ENCODE measurements at places on chromosomes 7 and 10.

- DNase-seq, result no peak
These were observed 49.7 kb upstream of the TM9SF3 start for GRCh38 chr10:96636551-96636950.

GRCh38 chr10:110305767-110306451, 1.2 kb upstream of the SMNDC1 start:
- peak; percentile 87 for DNase-seq

GRCh38 chr7:130998993-130999602, 265.1 kb upstream of the KLF14 start:
- no peak for DNase-seq

- DNase-seq, result no peak
These were observed 654.1 kb downstream of the NRG3 start for GRCh38 chr10:82529062-82529461.

DNA sequence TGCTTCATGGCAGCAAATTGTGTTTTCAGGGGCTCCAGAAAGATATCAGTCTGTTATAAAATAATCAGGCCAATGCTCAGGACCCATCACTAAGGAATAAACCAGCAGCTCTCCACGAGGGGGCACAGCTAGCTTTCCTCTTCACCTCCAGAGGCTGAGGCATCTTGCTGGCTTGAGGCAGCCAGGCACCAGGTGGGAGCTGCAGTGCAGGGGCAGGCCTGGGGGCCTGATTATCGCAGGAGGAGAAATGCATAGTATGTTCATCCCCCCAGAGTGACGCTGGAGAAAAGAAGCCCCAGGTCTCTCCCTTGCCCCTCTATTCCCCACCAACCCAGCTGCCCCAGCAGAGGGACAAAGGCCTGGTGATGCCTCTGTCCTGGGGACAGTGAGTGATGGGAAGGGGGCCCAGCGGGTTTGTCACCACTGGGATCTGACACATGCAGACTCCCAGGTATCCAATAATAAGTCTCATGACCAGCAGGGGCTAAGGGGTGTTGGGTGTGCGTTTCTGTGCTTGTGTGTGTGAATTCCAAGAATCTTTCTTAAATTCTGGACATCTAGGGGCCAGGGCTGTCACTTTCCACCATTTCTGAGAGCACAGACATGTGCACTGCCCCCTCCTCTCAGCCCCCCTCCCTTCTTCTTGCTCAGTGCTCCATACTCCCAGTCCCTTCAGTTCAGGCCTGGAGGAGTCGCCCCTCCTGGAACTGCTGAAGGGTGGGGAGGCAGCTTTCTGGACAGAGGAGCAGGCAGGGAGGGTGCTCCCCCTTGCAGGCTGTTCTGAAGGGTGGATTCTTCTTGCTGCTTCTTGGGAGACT, 128.1 kb upstream of the FAM20C start:
- no peak for DNase-seq

- DNase-seq, result no peak
These were observed 1.6 kb downstream of the SEPHS1 start for GRCh38 chr10:13346283-13347042.

DNA sequence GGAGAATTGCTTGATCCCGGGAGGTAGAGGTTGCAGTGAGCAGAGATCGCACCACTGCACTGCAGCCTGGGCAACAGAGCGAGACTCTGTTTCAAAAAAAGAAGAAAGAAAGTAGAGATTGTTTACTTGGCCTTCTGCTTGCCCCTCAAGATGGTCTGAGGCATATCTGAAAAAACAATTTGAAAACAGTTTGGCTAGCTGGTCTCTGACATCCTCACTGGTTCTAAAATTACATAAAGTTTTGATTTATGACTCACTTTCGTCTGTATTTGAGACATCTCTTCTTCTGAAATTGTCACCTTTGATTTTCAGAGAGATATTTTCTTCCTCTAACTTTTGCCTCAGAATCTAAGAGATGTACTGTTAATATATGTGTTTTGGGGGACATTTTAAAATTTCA, 49.6 kb upstream of the HELLS start:
- no peak for DNase-seq

- DNase-seq, result no peak
These were observed 143.7 kb downstream of the GPAM start for GRCh38 chr10:112039823-112040222.

- DNase-seq, result no peak
These were observed 29.1 kb downstream of the ACTA2 start for GRCh38 chr10:88923520-88923919.

DNA sequence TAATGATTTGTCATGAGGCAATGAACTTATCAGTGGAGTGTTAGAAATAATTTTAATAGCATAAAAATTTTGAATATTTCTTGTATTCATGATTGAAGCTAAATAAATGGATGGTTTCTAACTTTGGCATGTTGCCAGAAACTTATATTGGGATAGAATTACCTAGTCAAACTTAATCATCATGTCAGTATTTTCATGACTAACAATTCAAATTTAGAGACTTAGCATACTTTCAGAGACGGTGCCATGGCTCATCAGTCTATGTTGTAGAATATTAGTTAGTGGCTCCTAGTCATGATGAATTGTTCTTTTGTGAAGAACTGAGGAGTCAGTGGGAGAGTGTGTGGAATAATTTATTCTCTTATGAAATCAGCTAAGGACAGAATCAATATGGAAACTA, 599.6 kb upstream of the POT1 start:
- no peak for DNase-seq

- peak; percentile 73 for DNase-seq
These were observed 8.4 kb upstream of the PVRIG start for GRCh38 chr7:100211342-100211780.

- DNase-seq, result no peak
These were observed 252.0 kb downstream of the TCF7L2 start for GRCh38 chr10:113202011-113202410.

GRCh38 chr7:44769376-44769775, 20.7 kb downstream of the ZMIZ2 start:
- DNase-seq, result no peak

DNA sequence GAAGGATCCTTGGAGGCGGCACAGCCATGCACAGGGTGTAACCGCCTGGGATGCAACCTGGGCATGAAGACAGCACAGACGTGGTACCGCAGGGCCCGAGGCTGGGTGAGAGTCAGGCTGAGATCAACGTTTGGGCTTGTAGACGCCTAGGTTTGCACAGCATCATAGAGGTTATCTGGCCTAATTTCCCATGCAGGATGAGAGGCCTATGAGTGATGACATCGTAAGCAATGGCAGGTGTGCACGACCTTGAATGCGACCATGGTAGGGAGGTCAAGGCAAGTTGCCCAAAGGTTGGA, 7.5 kb downstream of the CALML3 start:
- DNase-seq, result no peak

DNA sequence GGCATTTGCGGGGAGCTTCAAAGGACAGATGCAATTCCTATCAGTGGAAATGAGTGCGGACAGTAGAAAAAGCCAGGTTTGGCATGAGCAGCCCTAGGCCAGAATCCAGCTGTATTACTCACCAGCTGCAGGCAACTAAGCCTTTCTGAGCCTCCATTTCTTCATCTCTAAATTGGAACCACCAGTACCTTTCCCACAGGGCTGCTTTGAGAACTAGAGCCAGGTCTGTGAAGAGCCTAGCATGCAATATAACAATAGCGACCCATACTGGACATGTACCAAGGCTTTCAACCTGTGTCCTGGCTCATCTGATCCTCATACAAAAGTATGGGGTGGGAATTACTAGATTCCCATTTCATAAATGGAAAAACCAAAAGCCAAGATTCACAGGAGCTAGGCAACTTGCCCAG, 101.0 kb downstream of the GSAP start:
- DNase-seq, result no peak

- DNase-seq, result no peak
These were observed 964.5 kb downstream of the CNTNAP2 start for GRCh38 chr7:147081117-147081516.

DNA sequence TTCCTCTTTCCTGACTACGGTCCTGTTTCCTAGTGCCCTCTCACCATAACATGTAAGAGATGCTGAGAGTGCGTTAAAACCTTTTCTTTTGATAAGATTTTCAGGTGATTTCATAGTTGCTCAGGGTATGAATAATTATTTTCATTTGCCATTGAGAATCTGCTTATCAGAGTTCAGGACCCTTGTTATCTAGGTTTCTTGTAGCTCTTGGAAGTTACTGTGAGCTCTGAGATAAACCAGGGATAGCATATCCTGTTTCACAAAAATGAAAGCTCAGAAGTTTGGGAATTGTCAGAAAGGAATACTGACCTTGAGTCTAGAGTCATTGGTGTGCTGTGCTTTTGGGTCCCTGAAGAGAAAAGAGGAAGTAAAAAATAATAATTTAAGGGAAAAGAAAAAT, 76.8 kb upstream of the PRKG1 start:
- DNase-seq, result no peak

- no peak for DNase-seq
These were observed 7.2 kb downstream of the ZKSCAN1 start for GRCh38 chr7:100022621-100023020.

- DNase-seq, result no peak
These were observed 2.2 kb downstream of the MEOX2 start for GRCh38 chr7:15684111-15684800.

DNA sequence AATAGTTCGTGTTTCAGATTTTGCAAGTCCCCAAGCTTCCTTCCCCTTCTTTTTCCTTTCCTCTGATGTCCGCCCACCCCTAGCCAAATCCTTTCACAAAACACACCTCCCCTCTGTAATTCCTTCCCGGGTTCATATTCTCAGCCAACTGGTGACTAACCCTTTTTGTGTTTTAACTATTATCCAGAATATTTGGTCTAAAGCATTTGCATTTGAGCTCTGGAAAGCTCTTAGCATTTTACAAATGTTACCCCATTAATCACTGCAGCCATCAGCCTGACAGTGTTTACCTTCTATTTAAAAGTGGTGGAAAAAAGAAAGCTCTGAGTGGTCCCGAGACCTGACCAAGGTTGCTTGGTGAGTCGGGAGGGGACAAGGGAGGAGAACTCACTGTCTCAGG, 139.0 kb downstream of the CREB5 start:
- no peak for DNase-seq

DNA sequence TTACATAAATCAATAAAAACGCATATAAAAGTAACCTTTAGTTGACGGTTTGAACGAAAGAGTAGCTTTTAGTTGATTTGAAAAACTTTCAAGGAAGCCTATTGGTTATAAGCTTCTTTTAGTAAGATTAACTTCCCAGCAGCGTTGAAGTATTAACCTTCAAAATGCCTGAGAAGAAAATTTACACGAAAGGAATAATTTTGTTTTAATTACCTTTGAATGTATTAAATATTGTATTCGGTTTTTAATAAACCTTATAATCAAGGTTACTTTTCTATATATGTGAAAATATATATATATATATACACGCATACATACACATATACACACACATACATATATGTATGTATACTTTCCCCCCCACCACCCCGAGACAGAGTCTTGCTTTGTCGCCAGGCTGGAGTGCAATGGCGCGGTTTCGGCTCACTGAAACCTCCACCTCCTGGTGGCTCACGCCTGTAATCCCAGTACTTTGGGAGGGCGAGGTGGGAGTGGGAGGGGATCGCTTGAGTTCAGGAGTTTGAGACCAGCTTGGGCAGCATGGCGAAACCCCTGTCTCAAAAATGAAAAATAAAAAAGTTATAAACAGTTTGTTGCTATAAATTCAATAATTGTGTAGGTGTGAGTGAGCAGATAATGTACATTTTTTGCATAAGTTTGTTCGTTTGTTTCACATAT, 57.6 kb upstream of the EZH2 start:
- DNase-seq, result peak; percentile 74

Measured in CD4-positive, alpha-beta T cell treated with Interleukin-17A for 1 hour (primary cell).